ENCODE measurements at places on chromosomes 4 and X.

DNA sequence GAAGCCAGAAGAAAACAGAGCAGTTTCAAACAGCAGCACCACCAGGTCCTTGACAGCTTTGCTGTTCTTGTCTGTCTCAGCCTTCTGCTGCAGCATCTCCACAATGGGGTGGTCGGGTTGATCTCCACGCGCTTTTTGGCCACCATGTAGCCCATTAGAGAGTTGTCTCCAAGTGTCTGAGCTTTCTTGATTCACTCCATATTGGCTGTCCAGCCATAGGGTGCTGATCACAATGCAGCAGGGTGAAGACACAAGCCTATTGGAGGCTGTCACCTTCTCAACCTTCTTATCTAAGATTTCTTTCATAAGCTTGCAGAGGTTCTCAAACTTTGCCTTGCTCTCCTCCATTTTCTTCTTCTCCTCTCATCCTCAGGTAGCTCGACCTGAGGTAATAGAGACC, 175.4 kb upstream of the S100G start:
- H3K4me3 ChIP-seq = no peak overlapping the region
- no peak for DNase-seq
- no peaks in the 10 kb centered on the region for H3K4me1 ChIP-seq
- no peak overlapping the region for H3K27ac ChIP-seq
- peaks cover 11% of the 10 kb centered on the region for H3K27me3 ChIP-seq

- DNase-seq = no peak
- H3K4me1 ChIP-seq = peaks cover 36% of the 10 kb centered on the region
- peak overlapping the region; percentile 97 for H3K27ac ChIP-seq
- peaks cover 69% of the 10 kb centered on the region for H3K27me3 ChIP-seq
These were observed 9.6 kb downstream of the MSX1 start for GRCh38 chr4:4868758-4869723.

DNA sequence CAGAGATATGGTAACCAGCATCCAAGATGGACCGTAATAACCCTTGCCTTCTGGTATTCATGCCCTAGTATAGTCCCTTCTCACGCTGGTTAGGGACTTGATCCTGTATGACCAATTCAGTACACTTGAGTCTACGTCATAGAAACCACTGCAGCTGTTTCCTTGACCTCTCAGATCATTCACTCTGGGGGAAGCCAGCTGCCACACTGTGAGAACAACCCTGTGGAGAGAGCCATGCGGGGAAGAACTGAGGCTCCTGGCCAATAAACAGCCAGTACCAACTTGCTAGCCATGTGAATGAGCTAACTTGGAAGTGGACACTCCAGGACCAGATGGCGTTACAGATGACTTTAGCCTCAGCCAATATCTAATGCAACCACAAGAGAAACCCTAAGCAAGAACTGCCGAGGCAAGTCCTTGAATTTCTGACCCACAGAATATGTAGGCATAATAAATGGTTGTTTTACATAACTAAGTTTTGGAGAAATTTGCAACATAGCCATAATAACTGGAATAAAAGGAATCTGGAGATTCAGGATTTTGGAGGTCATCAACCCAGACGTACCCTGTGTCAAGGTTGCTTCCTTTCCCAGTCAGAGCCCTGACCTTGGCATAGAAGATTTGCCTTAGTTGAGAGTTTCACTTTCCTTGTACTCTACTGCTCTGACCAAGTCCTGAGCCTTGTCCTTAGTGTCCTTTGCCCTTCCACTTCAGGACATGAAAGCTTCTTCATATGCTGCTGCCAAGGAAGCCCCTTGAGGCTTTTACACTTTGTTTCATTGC, 87.3 kb upstream of the ZNF81 start:
- peaks cover 3% of the 10 kb centered on the region for H3K27me3 ChIP-seq
- no peaks in the 10 kb centered on the region for H3K36me3 ChIP-seq
- no peak for DNase-seq
- H3K27ac ChIP-seq = no peak overlapping the region
- no peak overlapping the region for H3K4me3 ChIP-seq
- H3K4me1 ChIP-seq = no peaks in the 10 kb centered on the region

DNA sequence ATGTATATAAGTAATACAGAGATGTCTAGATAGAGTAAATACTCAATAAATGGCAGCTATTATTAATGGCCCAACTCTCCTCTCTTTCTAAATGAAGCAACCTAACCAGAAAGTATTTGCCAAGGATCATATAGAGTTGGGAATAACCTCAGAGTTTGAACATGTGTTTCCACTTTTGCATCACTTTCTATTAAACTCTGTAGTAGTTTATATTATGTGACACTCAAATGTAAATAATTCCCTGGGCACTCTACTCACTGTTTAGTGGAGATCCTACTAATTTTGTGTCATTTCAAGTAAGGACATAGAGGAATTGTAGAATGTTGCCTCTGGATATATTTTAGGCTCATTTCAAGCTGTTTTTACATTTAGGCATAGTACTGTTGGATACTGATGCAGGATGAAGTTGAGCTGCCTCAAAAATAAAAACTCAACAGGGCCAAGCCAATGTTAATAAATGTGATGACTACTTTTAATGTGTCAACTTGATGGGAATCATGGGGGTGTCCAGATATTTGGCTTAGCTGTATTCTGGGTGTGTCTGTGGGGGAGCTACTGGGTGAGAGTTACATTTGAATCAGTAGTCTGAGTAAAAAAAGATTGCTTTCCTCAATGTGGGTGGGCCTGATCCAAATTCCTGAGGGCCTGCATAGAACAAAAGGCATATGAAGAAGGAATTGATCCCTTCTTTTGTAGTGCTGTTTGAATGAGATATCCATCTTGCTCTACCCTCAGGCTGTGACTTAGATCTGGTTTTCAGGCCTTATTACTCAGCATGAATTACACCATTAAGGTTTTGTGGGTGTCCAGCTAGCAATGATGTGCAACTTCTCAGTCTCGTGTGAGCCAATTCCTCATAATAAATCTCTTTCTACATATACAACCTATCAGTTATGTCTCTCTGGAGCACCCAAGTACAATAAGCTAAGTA, 1368.2 kb downstream of the STIM2 start:
- no peaks in the 10 kb centered on the region for H3K4me1 ChIP-seq
- DNase-seq = no peak

GRCh38 chr4:106039796-106040195, 144.5 kb downstream of the NPNT start:
- no peaks in the 10 kb centered on the region for H3K36me3 ChIP-seq
- H3K4me3 ChIP-seq = no peak overlapping the region
- H3K27ac ChIP-seq = no peak overlapping the region
- DNase-seq = no peak
- H3K27me3 ChIP-seq = no peaks in the 10 kb centered on the region

GRCh38 chrX:12819222-12819621, 28.0 kb downstream of the PRPS2 start:
- no peak overlapping the region for H3K27ac ChIP-seq
- no peaks in the 10 kb centered on the region for H3K27me3 ChIP-seq
- H3K4me1 ChIP-seq = no peaks in the 10 kb centered on the region
- H3K36me3 ChIP-seq = peaks cover 9% of the 10 kb centered on the region

DNA sequence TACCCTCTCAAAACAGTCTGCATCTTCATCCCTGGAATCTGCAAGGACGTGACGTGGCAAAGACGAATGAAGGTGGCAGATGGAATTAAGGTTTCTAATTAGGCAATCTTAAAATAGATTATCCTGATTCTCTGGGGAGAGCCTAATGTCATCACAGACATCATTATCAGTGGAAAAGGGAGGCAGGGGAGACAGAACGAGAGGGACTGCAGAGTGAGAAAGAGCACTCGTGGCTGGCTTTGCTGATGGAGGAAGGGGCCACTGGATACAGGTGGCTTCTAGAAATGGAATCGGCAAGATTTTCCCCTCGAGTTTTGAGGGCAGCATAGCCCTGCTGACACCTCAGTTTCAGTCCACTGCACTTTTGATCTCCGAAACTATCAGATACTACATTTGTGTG, 110.6 kb downstream of the ASMT start:
- DNase-seq = no peak
- H3K27ac ChIP-seq = no peak overlapping the region
- no peak overlapping the region for H3K4me3 ChIP-seq

Measured in naive B cell (primary cell).